ENCODE measurements at places on chromosomes 11 and 22.

DNA sequence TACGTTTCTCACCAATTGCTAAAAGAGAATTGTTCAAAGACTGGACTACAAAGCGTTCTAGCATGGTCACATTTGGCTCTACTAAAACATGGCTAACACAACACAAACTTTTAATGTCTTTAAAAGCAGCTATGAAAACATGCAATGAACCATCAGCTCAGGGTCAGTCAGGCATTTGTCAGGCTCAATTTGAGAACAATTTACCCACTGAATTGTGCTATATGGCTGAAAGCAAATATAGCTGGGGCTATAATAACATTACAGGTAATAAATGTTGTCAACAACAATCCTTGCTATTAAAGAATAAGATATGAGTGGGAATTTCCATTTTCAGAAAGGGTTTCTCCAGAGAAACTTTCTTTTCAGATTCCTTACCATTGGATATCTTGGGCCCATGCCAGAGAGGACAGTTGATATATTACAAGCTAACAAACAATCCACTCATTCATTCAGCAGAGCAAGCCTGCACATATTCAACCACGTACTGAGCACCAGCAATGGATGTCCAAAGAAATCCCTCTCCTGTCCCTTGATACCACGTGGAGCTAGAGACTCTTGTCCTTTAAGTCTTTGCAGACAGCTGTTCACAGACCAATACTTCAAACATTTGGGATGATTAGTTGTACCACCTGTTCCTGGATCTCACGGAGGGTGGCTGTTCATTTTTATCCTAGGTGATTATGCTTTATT lies 82.5 kb upstream of the DDI1 start:
- no peaks in the 10 kb centered on the region for H3K27me3 ChIP-seq
- no peak overlapping the region for H3K4me3 ChIP-seq
- H3K36me3 ChIP-seq, result no peaks in the 10 kb centered on the region
- DNase-seq, result no peak

- no peak overlapping the region for H3K4me3 ChIP-seq
- H3K36me3 ChIP-seq, result peaks cover 8% of the 10 kb centered on the region
- DNase-seq, result no peak
- peaks cover 26% of the 10 kb centered on the region for H3K4me1 ChIP-seq
- H3K27me3 ChIP-seq, result no peaks in the 10 kb centered on the region
- H3K27ac ChIP-seq, result no peak overlapping the region
These were observed 6.8 kb downstream of the SLC35F2 start for GRCh38 chr11:107851704-107852310.

- no peak overlapping the region for H3K27ac ChIP-seq
- peaks cover 2% of the 10 kb centered on the region for H3K27me3 ChIP-seq
- H3K4me3 ChIP-seq, result no peak overlapping the region
These were observed 216.5 kb upstream of the PLET1 start for GRCh38 chr11:112477152-112477551.

GRCh38 chr11:106961048-106961447 lies 57.2 kb downstream of the GUCY1A2 start:
- no peaks in the 10 kb centered on the region for H3K4me1 ChIP-seq
- no peak overlapping the region for H3K27ac ChIP-seq
- no peaks in the 10 kb centered on the region for H3K27me3 ChIP-seq

- H3K4me3 ChIP-seq, result no peak overlapping the region
- H3K27me3 ChIP-seq, result no peaks in the 10 kb centered on the region
- DNase-seq, result no peak
- H3K27ac ChIP-seq, result no peak overlapping the region
- no peaks in the 10 kb centered on the region for H3K36me3 ChIP-seq
These were observed 756.8 kb downstream of the NTM start for GRCh38 chr11:132126973-132127899.

- H3K27ac ChIP-seq, result no peak overlapping the region
- DNase-seq, result no peak
- H3K27me3 ChIP-seq, result peaks cover 14% of the 10 kb centered on the region
These were observed 11.5 kb downstream of the CDON start for GRCh38 chr11:126051117-126051516.

GRCh38 chr22:18992543-18993198 lies 56.6 kb upstream of the PRODH start:
- no peak for DNase-seq
- H3K4me1 ChIP-seq, result no peaks in the 10 kb centered on the region
- H3K27ac ChIP-seq, result no peak overlapping the region
- no peaks in the 10 kb centered on the region for H3K36me3 ChIP-seq

DNA sequence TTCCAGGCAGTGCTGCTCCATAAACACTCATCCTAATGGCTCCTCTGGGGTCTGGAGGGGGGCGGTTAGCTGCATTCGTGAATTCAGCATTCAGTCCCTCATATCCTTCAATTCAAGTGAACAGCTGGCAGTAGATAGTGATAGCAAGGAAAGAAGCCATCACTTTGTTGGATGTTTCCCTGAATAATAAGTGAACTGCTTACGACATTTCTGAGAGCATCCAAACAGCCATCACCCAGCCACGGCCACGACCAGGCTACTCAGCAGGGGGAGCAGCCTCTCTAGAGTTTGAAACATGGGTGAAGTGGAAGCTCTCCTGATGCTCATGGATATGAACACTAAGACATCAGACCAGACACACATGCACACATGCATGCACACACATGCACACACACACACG lies 163.6 kb downstream of the NTM start:
- no peak overlapping the region for H3K4me3 ChIP-seq
- no peaks in the 10 kb centered on the region for H3K4me1 ChIP-seq
- H3K27me3 ChIP-seq, result no peaks in the 10 kb centered on the region

- no peaks in the 10 kb centered on the region for H3K27me3 ChIP-seq
- H3K27ac ChIP-seq, result no peak overlapping the region
- DNase-seq, result no peak
- peak overlapping the region; percentile 45 for H3K4me3 ChIP-seq
- H3K4me1 ChIP-seq, result peaks cover 29% of the 10 kb centered on the region
These were observed 2.0 kb downstream of the SCO2 start for GRCh38 chr22:50523458-50523805.

DNA sequence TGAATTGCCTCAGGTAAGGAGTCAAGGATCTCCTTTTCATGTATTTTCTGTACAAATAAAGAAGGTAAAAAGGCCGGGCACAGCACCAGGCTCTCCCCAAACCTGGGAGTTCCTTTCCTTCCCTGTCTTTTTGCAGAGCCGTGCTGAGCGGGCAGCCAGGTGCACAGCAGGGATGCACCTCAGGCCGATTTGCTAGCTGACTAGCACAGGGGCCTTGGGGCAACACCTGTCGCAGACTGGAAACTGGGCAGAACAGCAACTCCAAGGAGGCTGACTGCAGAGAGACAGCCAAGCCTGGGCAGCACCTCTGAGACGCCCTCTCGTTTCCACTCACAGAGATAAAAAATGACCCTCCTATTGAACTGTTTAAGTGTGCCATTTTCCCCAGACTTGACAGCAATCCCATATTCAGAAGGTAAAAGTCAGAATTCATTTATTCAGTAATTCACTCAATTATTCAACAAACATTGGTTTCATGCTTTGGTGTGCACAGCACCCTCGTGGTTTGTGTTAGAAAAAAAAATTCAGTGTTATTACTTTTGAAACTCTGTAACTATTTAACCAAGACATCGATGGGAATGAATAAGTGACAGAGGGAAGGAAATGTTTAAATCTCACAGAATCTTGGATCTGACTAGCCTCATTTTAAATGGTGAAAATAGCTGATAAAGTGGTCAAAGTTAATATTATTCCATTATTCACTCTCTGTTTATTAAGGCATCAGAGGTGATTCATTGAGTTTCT lies 120.9 kb downstream of the GALNT18 start:
- peaks cover 11% of the 10 kb centered on the region for H3K27me3 ChIP-seq
- DNase-seq, result no peak
- H3K27ac ChIP-seq, result no peak overlapping the region
- no peaks in the 10 kb centered on the region for H3K36me3 ChIP-seq
- H3K4me3 ChIP-seq, result no peak overlapping the region

DNA sequence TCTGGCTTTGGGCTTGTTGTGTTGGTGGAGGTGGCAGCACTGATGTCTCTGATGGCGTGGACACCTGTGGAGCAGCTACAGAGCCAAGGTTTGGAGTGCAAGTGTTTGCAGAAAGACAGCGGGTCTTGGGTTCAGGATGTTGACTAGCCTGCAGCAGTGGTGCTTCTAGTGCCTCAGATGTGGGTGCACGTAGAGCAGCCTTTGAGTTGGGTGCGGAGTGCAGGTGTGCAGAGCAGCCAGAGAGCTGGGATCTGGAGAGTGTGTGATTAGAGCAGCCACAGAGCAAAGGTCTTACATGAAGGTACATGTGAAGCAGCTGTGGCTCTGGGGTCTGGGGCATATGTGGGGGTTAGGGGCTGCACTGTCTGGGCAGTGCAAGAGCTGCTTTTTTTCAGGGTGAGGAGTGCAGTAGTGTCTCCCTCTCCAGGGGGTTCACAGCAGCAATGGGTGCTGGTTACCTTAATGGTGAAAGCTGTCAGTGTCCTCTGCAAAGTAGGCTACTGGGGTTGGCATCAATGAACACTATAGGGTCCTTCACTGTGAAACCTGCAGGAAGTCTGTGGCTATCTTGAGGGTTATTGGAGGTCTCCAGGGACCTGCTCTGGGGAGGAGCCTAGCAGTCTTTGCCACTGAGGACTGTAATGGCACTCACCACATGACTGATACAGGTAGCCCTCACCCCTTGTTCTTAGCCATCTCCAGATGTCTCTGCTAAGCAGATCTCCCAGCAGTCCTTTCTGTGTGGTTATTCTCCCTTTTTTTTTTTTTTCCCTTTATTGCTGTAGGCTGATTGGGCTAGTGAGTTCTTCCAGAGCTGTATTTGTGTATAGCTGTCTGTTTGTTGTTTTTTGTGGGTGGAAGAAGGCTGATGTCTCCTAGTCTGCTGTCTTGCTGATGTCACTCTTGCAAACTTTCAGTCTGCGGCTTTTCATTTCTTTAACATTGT lies 14.3 kb downstream of the BIRC2 start:
- H3K27me3 ChIP-seq, result no peaks in the 10 kb centered on the region
- H3K4me1 ChIP-seq, result peaks cover 36% of the 10 kb centered on the region
- no peak for DNase-seq
- H3K27ac ChIP-seq, result peak overlapping the region; percentile 10
- H3K4me3 ChIP-seq, result peak overlapping the region; percentile 48

Measured in activated T-helper 1 cell treated with anti-CD3 and anti-CD28 coated beads, Interleukin-12 subunit alpha, Interleukin-12 subunit beta, Interleukin-2, Interleukin-4 antibody, amounts not matched to agents 30 ng/mL and 10 ng/mL and 1 ng/mL, durations not matched to agents 14 hours and 24 hours and 36 hours (primary cell).